ENCODE measurements at places on chromosomes 5 and 9. TPM values are rescaled to one million over a fixed set of nuclear protein-coding genes. Genes with fewer than 3 reads are reported as not detected.

GRCh38 chr9:37922363-37923117 lies 18.6 kb upstream of the SLC25A51 start:
- no peak for DNase-seq

DNA sequence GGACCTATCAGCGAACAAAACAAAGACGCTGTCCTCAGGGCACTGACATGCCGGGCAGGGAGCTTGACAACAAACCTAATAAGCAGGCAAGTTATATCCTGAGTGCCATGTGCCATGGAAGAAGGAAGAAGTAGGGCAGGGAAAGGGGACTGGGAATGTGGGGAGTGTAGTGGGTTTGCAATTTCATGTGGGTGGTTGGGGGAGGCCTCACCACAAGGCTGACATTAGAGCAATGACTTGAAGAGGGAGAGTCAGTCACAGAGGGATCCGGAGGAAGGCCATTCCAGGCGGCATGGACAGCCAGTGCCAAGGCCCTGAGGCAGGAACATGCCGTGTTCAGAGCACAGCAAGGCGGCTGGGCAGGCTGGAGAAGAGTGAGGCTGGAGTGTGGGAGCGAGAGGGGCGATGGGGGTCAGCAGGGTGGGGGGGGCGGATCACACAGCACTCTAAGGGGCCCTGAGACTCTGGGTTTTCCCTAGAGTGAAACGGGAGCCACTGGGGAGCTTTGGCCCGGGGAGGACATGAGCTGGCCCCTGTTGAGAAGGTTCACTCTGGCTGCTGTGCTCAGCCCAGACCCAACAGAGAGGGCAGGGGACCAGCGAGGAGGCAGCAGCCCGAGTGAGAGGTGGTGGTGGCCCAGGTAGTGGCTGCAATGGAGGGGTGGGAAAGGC lies 86.3 kb downstream of the STK10 start:
- DNase-seq = no peak

DNA sequence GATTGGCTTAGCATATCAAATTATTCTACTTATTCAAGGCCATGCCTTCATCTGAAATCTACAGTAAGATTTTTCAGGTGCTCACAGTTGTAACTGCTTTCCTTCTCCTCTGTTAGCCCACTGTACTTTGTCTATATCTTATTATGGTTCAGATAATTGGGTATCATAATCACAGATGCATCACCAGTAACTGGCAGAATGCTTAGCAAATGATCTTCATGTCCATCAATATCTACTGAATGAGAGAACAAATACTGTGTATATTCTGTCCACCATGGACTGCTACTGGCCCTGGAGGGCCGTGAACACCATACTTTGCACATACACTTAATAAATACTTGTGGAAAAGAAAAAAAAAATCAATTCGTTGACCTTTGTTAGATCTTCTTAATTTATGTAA lies 96.2 kb downstream of the MEF2C start:
- DNase-seq = no peak

GRCh38 chr9:110049699-110050450 lies 158.1 kb downstream of the C9orf152 start:
- DNase-seq = no peak

- no peak for DNase-seq
These were observed 21.2 kb upstream of the MARCHF6 start for GRCh38 chr5:10332301-10332700.

GRCh38 chr5:160271396-160271795 lies 41.0 kb downstream of the CCNJL start:
- no peak for DNase-seq

DNA sequence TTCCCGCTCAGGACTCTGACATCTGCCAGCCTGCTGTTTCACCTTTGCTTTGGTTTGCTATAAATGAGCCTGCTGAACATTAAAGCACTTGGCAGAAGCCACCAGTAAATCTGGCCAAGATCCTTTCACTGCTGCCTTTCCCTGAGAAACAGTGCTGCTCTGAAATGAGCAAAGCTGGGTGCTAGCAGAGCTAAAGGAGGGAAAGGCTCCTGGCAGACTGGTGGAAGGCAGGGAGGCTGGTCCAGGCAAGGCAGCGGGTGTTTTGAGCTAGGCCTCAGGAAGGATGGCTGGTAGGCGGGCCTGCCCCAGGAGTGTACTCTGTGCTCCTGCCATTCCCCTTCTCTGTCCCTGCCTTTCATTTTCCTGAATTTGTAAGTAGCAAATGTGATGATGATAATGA lies 52.5 kb upstream of the PTGS1 start:
- no peak for DNase-seq

DNA sequence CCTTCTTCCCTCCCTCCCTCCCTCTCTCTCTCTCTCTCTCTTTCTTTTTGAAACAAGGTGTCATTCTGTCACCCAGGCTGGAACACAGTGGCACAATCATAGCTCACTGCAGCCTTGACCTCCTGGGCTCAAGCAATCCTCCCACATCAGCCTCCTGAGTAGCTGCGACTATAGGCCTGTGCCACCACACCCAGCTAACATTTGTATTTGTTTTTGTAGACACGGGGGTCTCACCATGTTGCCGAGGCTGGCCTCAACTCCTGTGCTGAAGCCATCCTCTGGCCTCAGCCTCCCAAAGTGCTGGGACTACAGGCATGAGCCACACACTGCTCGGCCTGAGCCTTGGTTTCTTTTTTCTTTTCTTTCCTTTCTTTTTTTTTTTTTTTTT lies 45.8 kb downstream of the PLPP7 start:
- DNase-seq = no peak

DNA sequence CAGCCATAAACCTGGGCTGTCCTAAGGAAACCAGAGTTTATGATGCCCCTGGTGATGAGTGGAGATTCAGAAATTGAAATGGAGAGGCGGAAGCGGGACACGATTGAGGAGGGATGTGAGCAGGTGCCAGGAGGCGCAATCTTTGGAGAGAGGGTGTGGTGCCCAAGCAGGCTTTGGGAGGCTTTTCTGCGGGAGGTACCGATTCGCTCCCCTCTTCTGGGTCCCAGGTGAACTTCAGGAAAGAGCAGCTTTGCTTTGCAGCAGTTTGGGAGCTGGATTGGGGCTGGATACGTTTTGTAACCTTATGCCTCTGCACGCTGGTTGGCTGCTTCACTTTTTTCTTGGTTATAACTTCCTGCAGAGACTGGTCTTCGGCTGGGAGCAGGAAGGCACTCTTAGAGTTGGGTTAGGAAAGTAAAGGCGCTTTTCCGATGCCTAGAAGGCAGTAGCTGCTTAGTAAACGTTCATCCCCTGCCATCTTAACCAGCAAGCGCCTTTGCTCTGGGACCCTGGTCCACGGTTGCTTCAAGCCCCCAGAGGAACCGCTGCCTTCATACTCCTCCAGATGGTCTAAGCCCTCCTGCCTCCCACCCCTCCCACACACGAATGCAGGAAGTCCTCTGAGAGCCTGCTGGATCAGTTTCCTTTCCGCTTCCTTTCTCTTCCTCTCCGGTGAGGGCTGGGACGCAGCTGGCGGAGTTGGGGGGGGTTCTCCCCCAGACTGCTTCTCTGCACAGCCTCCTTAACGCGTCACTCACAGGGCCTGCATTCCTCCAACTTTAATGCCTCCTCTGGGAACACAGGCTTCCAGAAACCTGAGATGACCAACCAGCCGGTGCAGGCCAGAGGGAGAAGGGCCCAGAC lies 15.2 kb upstream of the NEK6 start:
- no peak for DNase-seq

The HARS2 gene
- 28.4 TPM for total RNA-seq

The HRCT1 gene
- total RNA-seq = 0.47 TPM

Measured in glomerular endothelial cell (primary cell).